Stimulated activated CD8-positive, alpha-beta memory T cell treated with anti-CD3 and anti-CD28 coated beads, Interleukin-12 subunit alpha, Interleukin-12 subunit beta, amount 100 ng/mL, for 4 hours (primary cell): ENCODE measurements at places on chromosomes 4 and X.

DNA sequence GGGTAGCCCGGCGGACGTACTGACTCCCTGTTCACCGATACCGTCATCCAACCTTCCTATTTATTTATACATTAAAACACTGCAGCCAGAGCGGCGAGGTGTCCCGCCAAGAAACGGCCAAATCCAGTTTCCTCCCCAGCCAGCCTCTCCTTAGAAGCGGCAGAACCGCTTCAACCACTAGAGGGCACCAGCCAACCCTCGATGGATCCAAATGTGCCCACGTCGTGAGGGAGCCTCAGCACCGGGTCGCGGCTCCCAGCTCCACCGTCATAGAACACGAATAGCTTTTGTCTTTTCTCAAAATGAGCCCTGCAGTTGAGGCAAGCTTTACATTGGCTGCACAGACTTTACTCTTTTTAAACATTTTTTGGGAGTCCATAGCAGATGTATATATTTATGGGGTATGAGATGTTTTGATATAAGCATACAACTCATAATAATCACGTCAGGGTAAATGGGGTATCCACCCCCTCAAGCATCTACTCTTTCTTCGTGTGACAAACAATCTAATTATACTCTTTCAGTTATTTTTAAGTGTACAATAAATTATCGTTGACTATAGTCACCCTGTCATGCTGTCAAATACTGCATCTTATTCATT is 13.0 kb upstream of the HELT start:
- peak; percentile 55 for DNase-seq

DNA sequence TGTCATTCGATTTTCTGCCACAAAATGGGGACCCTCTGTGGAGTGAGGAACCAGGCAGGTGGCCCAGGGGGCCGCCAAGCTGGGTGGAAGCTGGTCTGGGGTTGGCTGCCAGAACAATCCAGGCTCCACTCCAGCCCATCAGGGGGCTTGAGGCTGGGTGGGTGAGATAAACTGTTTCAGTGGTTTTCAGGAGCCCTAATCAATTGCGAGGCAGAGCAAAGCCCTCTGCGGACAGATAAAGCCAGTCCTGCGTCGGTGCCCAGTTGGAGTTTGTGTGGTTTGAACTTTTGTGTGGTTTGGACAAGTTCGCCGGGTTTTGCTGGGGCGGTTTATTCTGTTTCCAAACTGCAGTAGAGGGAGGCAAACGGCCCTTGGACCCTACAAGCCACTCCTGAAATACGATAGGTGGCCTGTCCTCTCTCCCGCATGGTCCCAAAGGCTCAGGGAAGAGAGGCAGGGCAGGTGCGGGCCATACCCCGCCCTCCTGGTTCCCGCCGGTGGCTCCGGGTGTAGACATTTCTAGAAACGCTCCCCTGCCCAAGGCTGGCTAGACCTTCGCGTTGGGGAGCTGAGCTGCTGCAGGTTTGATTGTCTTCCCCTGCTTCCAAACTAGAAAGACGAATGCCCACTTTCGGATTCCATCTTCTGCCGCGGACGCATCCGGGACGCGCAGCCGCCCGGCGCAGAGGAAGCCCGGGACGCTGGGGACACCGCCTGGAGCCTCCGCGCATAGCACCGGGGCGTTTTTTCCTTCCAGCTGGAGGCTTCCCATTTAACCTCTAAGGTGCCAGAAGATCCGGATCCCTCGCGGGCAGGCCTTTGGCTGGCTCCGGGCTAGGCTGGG is 169.0 kb upstream of the BCOR start:
- DNase-seq: peak; percentile 10

DNA sequence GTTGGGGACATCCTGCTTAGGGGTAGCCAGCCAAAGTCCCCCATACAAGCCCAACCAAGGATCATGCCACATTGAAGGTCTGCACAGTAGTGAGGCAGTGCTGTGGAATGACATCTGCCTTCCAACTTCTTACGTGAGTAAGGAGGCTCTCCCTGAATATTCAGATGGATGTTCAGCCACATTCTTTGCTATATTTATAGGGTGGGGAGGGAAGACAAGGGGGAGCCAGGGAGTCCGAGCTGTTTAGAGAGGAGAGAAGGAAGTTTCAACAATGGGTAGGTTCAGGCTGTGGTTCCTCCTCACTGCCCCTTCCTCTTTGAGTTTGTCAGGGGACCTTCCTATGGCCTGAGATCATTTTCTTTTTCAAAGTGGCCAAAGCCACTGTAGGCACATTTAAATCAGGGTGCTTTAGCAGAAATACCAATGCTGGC is 29.8 kb downstream of the MSN start:
- DNase-seq: no peak

DNA sequence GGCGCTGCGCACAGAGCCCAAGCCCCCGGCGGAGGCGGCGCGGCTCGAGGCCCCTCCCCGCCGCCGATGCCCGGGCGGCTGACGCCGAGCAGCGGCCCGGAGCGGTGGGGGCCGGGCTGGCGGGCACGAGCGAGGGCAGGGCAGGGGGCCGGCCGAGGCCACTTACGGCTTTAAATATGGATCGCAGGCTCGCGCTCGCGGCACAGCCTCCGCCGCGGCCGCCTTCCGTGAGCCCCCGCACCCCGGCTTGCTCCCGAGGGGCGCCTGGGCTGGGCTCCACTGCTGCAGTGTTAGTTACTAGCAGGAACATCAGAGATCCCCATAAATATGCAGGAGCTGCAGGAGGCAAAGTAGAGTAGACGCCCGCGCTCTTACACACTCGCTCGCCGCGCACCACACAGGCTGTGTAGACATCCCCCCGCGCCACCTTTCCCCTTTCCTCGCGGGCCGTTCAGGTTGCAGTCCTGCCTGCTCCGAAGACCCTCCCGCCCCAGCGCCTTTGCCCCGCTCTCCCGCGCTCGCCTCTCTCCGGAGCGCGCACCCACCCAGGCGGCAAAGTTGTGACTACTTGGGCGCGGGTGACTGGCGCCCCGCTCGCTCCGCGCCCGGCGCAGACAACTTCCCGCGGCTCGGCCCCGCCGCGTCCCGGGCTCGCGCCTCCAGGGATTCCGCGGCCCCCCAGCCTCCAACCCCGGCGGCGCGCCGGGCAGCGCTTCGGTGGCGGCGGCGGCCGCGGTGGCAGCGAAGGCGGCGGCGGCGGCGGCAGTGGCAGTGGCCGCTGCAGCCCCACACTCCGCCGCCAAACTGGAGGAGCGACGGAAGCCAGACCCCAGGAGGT is 152.0 kb upstream of the SLC4A4 start:
- DNase-seq: peak; percentile 29

DNA sequence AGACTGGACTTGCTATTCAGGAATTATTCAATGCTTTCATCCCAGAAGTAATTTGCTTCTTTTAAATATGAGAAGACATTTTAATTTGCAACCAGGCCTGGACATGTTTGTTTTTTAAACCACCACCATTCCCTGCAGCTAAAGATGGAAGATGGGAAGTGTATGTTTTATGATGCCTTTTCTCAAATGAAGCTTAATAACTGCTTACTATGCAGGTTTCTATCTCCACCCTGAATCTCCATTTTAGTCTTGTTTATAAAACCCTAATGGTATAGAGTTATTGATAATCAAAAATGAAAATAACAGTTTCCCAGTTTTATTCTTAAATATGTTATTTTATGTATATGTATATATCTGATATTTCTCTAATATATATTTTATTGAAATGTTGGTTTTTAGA is 418.9 kb downstream of the C4orf33 start:
- no peak for DNase-seq

GRCh38 chrX:143115466-143115865 is 89.7 kb downstream of the SPANXN4 start:
- DNase-seq: no peak

DNA sequence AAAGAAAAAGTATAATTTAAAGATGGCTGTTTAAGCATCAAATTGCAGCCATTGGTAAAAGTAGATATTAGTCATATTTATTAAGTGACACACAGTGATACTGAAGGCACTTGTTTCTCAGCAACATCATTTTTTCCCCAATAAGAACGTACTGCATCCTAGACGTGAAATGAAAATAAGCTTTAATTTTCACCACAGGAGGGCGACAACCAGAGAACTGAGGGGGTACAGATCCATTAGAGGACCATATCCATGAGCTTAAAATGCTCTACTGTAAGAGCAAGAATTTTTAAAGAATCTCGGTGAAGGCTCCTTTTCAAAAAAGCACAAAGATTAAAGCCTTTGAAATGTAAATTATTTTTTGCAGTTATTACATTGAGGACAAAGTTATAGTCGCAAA is 33.4 kb downstream of the FRG1 start:
- no peak for DNase-seq

DNA sequence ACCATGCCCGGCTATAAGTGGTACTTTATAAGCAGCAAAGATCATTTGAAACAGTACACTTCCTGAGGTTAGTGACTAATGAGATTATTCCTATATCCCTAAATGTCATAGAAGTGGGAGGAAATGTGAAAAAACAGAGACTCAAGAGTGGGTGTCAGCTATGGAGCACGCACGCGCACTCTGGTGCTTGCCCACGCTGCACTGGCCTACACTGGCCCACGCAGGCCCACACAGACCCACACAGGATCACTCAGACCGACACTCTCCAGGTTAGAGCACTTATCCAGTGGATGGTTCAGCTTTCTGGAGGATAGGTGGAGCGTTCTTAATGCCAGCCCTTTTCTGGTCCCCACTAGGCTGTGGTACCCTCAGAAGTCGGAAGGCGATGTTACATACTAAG is 78.5 kb downstream of the IL1RAPL1 start:
- no peak for DNase-seq

DNA sequence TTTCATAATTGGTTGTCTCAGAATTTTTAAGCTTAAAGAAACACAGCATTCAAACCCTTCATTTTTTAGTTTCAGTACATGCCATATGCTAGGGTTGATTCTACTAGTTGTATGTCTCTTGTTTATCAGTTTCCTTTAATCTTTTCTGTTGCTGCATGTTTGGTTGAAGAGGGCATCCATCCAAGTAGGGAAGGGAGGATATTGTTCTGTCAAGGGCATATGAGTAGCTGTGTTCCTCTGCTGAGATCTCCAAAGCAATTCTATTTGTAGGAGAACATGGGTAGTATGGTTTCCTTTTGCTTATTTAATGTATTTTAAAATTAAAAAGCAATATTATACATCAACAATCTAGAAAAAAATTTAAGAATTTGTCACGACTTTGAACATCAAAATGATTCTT is 167.7 kb downstream of the FHIP1A start:
- DNase-seq: no peak

GRCh38 chr4:1790005-1790404 is 3.1 kb upstream of the FGFR3 start:
- no peak for DNase-seq

- no peak for DNase-seq
Measured at GRCh38 chrX:19554786-19555185, 39.5 kb upstream of the MAP3K15 start.

DNA sequence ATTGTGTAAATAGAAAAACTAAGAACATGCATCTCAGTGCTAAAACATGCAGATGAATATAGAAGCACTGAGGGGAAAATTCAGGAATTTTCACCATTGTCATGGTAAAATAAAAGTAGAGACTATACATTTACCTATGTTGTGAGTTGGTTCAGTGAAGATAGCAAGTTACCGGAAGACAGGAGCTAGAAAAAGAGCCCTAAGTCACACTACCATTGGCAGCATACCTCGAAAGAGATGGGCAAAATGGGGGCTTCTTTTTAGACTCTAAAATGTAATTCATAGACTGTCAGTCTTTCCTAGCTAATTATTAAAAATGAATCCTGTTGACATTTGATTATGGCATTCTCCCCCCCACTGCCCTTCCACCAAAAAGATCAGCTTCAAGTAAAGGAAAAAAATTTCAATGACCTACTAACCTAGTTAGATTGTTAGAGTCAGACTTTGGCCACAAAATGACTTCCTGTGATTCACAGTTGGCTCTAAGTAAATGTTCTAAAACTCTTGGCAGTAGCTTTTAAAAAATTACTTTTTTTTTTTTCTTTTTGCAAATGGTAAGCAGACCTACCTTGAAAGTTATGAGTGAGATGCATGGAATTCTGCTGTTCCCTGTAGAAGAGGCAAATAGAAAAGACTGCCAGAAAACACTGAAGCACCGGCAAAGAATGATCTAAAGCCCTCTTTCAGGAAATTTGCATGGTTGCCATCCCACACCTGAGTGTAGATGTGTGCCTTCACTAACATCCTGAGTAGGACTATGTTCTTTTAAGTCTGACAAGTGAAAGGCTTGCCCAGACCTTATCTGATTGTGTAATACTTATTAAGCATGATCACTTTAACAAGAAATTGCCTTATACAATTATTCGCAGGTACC is 26.4 kb upstream of the ARSJ start:
- DNase-seq: no peak

GRCh38 chrX:118565853-118566252 is 70.2 kb downstream of the DOCK11 start:
- no peak for DNase-seq

- DNase-seq: no peak
Measured at GRCh38 chrX:78092296-78092695, 11.8 kb upstream of the PGK1 start.

- DNase-seq: no peak
Measured at GRCh38 chr4:6307230-6307629, 37.6 kb downstream of the WFS1 start.

DNA sequence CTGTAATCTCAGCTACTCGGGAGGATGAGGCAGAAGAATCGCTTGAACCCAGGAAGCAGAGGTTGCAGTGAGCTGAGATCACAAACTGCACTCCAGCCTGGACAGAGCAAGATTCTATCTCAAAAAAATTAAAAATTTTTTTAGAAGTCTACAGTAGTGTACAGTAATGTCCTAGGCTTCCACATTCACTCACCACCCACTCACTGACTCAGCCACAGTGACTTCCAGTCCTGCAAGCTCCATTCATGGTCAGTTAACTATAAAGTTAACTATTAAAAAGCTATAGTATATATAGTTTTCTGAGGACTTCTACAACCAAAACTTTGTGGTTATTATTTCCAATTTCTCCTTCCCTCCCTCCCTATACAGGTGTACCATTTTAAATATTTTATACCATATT is 34.7 kb upstream of the NEUROG2 start:
- DNase-seq: no peak

DNA sequence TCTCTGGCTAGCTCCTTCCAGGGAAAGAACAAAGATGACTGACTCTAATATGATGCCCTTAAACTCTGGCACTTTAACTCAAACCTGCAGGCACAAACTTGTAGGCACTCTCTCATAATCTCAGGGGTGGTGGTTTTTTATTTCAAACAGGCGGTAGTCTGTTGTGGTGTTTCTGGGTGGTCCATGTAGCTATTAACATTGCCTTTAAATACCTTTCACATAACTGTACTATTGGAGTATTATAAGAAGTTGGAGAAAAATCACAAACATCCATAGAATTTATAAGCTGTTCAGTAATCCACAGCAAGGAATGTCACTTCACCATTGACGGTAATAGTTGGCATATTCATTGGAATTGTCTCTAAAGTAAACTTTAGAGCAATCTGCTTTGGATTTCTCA is 204.2 kb upstream of the PDE5A start:
- no peak for DNase-seq

GRCh38 chr4:158295053-158295452 is 84.8 kb downstream of the TMEM144 start:
- no peak for DNase-seq

GRCh38 chr4:140240237-140240636 is 86.3 kb upstream of the MAML3 start:
- DNase-seq: no peak

GRCh38 chr4:121669163-121669550 is 27.6 kb downstream of the ANXA5 start:
- no peak for DNase-seq

GRCh38 chr4:38539501-38539900 is 124.5 kb upstream of the KLF3 start:
- no peak for DNase-seq

- no peak for DNase-seq
Measured at GRCh38 chrX:9562851-9563250, 98.0 kb downstream of the TBL1X start.
